ENCODE measurements at places on chromosomes 7 and 10.

- no peak for DNase-seq
Observed at GRCh38 chr7:69942573-69942972, 344.3 kb downstream of the AUTS2 start.

DNA sequence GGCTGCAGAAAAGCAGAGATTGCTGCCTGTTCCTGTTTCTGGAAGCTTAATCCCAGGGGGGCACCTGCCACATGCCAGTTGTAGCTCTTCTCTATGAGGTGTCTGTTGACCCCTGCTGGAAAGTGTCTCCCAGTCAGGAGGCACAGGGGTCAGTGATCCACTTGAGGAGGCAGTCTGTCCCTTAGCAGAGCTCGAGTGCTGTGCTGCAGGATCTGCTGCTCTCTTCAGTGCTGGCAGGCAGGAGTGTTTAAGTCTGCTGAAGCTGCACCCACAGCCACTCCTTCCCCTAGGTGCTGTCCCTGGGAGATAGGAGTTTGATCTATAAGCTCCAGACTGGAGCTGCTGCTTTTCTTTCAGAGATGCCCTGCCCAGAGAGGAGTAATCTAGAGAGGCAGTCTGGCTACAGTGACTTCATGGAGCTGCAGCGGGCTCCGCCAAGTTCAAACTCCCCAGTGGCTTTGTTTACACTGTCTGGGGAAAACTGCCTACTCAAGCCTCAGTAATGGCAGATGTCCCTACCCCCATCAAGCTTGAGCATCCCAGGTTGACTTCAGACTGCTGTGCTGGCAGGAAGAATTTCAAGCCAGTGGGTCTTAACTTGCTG, 57.6 kb upstream of the CROT start:
- DNase-seq, result no peak

DNA sequence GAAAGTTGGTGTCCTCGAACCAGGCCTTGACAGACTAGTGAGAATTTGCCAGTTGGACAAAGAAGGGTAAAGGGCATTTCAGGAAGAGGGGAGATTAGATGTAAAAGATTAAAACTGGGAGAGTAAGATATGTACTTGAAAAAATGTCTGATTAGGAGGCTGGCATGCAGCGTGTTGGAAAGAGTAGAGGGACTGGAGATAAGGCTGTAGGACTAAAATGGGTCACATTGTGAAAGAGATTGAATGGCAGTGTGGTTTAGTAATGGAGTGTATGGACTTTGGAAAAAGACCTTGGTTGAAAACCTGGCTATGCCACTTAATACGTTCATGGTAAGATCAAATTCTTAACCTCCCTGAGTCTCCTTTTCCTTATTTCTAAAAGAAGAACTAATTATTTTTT, 14.1 kb downstream of the CREM start:
- DNase-seq, result no peak

DNA sequence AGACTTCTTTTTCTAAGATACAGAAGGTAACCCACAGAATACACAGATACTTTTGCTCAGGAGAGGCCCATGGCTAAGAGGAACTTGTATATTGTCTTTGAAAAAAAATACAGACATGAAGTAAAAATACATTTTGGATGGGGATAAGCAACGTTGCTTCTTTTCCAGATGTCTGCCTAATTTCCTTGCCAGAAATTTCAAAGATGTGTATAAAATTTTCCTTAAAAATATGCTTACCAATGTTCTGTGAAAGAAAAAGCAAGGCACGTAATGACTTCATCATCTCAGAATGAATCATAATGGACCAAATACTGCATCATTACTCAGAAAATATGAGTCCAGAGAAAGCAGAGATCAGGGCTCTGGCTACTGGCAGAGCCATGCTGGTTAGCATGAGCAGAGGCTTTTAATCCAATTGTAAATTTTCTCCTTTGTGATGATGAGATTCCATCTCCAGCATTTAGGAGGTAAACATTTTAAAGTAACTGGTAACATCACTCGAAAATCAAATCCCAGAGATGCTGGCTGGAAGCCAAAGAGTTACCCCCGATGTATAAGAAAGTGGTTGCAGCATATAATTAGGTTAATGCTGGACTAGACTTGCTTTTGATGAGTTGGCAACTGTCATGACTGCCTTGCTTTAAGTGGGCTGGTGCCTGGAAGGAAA, 272.5 kb downstream of the SEMA3A start:
- DNase-seq, result no peak

DNA sequence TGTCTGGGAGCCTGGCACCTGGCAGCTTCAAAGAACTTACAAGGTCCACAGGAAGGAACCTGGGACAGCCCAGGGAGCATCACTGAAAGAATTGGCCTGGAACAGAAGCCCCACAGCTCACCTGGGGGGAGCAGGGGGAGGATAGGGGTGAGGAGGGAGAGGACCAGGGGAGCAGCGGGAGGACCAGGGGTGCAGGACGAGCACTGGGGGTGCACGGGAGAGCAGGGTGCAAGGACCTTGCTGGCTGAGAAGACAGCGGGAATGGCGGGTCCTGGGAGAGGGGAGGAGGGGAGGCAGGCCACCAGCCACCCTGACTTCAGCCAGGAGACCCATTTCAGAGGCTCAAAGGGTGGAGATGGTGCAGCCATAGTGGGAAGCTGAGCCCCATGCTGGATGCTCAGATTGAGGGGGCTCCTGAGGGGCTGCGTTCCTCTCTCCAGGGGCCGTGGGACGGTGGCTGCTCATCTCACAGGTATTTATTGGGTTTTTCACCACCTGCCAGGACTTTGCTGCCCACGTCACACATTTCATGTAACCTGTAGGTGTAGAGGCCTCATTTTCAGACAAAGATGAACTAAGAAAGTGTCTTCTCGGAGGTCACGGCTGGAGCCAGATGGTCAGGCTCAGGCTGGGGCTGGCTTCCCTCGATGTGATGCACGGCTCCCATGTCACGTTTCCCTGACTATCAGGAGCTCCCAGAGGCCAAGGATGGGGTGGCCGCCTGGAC, 110.1 kb downstream of the WDR37 start:
- no peak for DNase-seq

GRCh38 chr7:148472406-148472805, 118.2 kb upstream of the C7orf33 start:
- DNase-seq, result no peak

DNA sequence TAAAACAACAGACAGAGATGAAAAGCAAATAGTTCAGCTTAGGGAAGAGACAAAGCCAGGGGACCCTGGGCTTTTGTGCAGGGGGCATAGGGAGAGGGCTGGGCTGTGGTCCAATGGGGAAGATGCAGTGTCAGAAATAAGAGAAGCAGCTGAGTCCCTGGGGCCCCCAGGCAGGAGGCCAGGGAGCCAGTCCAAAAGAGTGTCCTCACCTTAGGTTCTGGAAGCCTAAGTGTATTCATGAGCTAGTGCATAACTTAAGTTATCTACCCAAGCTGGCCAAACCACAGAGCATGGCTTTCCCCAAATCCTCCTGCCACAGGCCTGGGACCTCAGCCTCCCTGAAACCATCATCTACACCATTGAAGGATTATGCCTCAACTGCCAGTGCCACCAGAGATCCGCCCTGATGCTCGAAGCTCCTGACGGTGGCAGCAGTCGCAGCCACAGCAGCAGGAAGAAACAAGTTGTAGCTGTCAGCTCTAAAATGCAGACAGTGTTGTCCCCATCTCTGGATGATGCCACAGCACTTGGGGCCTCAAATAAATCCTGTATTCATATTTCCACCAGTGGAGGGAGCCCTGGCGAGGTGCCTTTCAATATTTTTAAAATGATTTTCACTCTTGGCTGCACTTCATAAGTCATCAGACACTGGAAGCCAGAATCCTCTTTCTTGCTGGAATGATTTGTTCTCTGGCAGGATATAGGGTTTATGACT, 574.6 kb downstream of the GRID1 start:
- DNase-seq, result peak; percentile 8

DNA sequence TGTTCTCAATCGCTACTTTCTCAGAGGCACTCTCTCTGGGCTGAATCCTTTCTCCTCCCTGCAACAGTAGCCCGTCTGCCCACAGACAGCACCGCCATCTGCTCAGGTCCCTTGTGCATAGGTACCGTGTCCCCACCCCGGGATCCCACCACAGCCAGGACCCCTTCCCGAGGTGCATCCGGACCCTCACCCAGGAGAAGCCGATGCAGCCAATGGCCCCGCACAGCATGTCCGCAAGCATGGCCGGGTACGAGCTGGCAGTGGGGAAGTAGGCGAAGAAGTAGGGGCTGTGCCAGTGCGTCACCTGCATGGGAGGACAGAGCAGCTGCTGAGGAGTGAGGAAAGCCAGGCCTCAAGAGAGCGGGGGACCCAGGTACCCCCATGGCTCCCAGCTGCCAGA, 25.5 kb downstream of the DDC start:
- no peak for DNase-seq

GRCh38 chr7:92266415-92267241, 20.9 kb downstream of the ANKIB1 start:
- no peak for DNase-seq

- peak; percentile 79 for DNase-seq
Observed at GRCh38 chr10:21084700-21085099, 187.6 kb upstream of the NEBL start.

- DNase-seq, result no peak
Observed at GRCh38 chr10:6009150-6009549, 31.8 kb upstream of the IL15RA start.

- DNase-seq, result no peak
Observed at GRCh38 chr10:122499491-122499941, 38.2 kb downstream of the HTRA1 start.

GRCh38 chr10:89645742-89646172, 715 bp upstream of the PANK1 start:
- no peak for DNase-seq
